Osteocyte (in vitro differentiated cells): ENCODE measurements at places on chromosomes 2 and 18. TPM values are rescaled to one million over a fixed set of nuclear protein-coding genes. Genes with fewer than 3 reads are reported as not detected.

The PAIP2B gene
- 0.55 and 0.78 TPM in 2 replicates for total RNA-seq

DNA sequence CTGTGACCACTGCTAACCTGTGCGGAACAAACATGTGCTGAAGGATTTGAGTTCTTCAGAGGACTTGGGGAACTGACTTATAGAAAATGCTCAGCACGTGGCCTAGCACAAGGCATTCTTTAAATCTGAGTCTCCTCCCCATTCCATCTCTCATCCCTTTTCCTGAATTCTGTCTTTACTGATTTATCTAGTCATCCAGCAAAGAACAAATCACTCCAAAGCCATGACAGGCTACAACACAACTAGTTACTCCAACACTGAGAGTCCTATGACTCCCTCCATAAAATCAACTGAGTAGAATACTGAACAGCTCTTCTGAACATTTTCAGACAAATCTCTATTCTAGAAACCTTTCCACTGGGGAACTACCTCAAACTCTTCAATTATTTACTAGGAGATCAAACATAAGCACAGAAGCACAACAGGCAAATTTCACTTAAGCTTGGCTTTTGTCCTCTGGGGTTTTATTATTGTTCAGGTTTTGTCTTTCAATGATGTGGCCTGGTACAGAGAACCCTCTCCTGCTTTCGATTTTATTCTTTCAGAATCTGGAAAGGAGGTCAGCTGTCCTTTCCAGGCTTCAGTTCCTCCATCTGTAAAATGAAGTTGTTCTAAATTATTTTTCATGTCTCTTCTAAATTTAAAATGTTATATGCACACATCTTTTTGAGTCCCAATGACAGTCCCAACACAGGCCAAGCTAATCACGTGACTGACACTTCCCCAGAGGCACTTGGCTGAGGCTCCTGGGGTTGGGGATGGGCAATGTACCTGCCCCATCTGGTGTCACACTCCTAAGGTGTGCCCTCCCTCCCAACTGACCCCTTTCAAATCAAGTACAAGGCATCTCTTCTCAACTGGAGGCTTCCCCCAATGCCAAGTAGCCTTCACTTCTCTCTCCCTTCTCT, 31.8 kb downstream of the RNU4ATAC start:
- H3K4me3 ChIP-seq = no peak overlapping the region
- H3K4me1 ChIP-seq = peaks cover 29% of the 10 kb centered on the region
- no peak for DNase-seq
- no peaks in the 10 kb centered on the region for H3K27me3 ChIP-seq

- H3K4me1 ChIP-seq = no peaks in the 10 kb centered on the region
- H3K4me3 ChIP-seq = no peak overlapping the region
- H3K27me3 ChIP-seq = peaks cover 11% of the 10 kb centered on the region
- DNase-seq = no peak
- H3K27ac ChIP-seq = no peak overlapping the region
Observed at GRCh38 chr2:241865957-241866789, 3.4 kb upstream of the RTP5 start.

DNA sequence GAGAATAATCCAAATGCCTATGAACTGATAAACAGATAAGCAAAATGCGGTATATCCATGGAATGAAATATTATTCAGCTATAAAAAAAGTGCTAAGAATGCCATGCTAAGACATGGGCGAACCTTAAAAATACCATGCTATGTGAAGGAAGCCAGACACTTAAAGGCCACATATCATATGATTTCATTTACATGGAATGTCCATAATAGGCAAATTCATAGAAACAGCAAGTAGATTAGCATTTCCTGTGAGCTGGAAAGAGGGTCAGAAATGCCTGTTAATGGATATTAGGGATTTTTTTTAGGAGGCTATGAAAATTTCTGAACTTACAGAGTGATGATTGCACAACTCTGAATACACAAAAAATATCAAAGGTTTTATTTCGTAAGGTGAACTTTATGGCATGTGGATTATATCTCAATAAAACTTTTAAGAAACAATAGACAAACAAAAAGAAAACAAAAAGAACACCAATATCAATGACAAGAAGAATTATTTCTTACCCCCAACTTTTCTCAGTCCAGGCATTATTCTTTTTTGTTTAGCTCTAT, 1207.7 kb downstream of the SUCLG1 start:
- no peak for DNase-seq
- H3K27ac ChIP-seq = no peak overlapping the region
- H3K4me3 ChIP-seq = no peak overlapping the region
- H3K4me1 ChIP-seq = no peaks in the 10 kb centered on the region

The UGT1A3 gene
- total RNA-seq = not detected in 2 replicates

DNA sequence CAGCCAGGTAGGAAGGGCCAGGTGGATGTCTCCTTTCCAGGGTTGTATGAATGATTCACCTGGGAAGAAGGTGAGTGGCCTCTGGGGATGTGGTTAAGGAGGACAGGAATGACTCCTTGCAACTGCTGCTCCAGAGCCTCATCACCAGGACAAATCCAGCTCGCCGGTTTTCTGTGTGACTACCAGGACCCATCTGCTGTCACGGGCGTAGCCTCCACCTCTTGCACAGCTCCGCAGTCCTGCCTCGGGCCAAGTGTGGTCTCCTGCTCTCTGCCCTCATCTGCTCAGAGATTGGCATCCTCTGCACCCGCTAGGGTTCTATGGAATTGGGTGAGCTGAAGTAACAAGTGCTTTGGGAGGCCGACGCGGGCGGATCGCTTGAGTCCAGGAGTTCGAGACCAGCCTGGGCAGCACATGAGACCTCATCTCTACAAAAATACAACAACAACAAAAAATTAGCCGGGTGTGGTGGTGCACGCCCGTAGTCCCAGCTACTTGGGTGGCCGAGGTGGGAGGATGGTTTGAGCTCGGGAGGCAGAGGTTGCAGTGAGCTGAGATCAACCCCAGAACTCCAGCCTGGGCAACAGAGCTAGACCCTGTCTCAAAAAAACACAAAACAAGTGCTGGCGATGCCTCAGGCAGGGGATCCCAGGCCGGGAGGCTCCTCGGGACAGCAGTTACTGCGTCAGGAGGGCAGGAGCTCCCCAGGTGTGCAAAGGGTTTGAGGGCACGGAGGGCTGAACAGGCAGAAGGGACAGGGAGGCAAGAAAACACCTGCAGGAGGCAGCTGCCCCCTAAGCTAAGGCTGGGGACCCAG, 831 bp upstream of the D2HGDH start:
- H3K4me3 ChIP-seq = peak overlapping the region; percentile 65
- peaks cover 17% of the 10 kb centered on the region for H3K4me1 ChIP-seq
- H3K27me3 ChIP-seq = no peaks in the 10 kb centered on the region
- H3K27ac ChIP-seq = no peak overlapping the region
- H3K36me3 ChIP-seq = peaks cover 5% of the 10 kb centered on the region

GRCh38 chr2:240130393-240131195, 5.5 kb downstream of the COPS9 start:
- H3K27ac ChIP-seq = no peak overlapping the region
- H3K27me3 ChIP-seq = no peaks in the 10 kb centered on the region
- peaks cover 15% of the 10 kb centered on the region for H3K4me1 ChIP-seq
- no peak overlapping the region for H3K4me3 ChIP-seq
- no peak for DNase-seq
- peaks cover 42% of the 10 kb centered on the region for H3K36me3 ChIP-seq
